CD8-positive, alpha-beta memory T cell (primary cell): ENCODE measurements at places on chromosomes 5 and 9. TPM values are rescaled to one million over a fixed set of nuclear protein-coding genes. Genes with fewer than 3 reads are reported as not detected.

DNA sequence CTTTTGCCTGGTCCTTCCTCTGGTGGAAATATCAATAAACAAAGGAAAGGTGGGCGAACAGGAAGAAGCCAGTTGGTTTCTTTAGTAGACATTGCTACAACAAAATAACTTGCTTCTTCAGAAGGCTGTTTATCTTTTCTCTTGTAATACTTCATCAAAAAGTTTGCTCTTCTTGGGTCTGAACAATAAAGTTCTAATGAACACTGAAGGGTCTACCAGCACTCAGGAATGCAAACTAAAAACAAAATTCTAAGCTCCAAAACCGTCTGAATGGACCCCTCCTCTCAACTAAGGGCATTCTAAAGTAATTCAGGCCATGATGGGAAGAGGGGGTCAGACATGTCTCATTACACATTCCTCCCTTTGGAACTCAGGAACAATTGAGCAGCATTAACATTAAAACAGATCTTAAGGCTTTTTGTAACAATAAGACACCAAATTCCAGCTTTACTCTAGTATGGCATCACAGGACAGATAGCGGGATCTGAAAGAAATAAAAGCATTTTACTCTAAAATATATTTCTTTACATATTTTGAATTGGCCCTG lies 2.3 kb downstream of the TBCA start:
- peaks cover 5% of the 10 kb centered on the region for H3K36me3 ChIP-seq
- H3K4me3 ChIP-seq, result no peak overlapping the region
- H3K4me1 ChIP-seq, result peaks cover 51% of the 10 kb centered on the region
- no peak for DNase-seq
- H3K27ac ChIP-seq, result no peak overlapping the region

GRCh38 chr9:83422527-83422926 lies 115.7 kb downstream of the FRMD3 start:
- no peak overlapping the region for H3K4me3 ChIP-seq
- H3K36me3 ChIP-seq, result no peaks in the 10 kb centered on the region

OTP gene
- not detected for total RNA-seq

MRPS27 gene
- total RNA-seq, result 86.9 TPM
